ENCODE measurements at places on chromosomes 2 and 18.
A peak's percentile ranks its signal among the peaks of the same experiment; 100 is the strongest.

DNA sequence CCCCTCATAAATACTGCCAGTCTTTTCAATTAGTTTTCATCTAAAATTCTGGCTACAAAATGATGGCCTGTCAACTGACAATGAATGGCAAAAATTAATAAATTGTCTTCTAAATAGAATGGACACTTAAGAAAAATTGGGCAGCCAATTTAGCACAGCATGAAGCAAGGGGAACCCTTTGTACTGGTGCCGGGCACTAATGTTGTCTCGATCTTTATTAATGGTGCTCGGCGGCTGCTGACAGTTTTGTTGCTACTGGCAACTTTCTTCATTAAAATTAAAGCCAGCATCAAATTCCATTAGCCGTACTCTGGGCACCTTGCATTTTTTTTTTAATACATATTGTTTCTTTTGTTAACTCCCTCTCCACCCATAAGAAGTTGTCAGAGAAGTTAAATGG lies 309.3 kb downstream of the GBX2 start:
- peak; percentile 17 for DNase-seq

- DNase-seq, result no peak
Observed at GRCh38 chr18:62396381-62396780, 71.3 kb downstream of the TNFRSF11A start.

- DNase-seq, result no peak
Observed at GRCh38 chr2:98761267-98761781, 30.4 kb upstream of the MGAT4A start.

DNA sequence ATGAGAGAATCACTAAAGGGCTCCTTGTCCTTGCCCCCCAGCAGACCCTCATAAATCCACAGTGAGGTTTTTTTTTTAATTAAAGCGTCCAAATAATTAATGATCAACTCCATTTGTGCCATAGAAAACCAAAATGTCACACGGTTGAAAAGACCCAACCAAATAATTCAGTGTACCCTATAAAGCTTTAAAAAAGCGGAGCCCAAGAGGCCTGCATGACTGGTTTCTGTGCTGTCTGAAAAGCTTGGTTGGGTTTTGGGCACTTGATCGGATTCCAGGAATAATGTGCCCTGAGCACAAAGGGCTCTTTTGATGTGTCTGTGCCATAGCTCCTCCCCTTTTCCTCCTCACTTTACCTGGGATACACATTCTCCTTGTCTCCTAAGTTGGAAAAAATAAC lies 523.2 kb downstream of the TNS1 start:
- DNase-seq, result no peak

GRCh38 chr2:38907242-38907641 lies 17.6 kb downstream of the ARHGEF33 start:
- no peak for DNase-seq

DNA sequence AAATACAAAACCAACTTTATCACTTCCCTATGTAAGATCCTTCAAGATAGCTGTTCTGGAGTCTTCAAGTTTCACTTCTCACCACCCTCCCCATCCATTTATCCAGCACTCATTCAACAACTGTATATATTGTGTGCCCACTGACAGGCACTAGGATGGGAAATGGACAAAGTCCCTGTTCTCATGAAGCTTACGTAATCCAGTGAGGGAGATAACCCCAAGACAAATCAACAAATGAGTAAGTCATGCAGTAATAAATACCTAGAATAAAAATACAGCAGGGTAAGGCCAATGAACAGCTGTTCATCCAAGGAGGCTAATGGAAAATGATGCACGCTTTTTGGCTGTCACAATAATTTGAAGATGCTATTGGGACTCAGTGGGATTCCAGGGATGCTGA lies 133.8 kb downstream of the MEMO1 start:
- DNase-seq, result no peak

GRCh38 chr2:6958616-6959235 lies 41.5 kb downstream of the RNF144A start:
- DNase-seq, result no peak

DNA sequence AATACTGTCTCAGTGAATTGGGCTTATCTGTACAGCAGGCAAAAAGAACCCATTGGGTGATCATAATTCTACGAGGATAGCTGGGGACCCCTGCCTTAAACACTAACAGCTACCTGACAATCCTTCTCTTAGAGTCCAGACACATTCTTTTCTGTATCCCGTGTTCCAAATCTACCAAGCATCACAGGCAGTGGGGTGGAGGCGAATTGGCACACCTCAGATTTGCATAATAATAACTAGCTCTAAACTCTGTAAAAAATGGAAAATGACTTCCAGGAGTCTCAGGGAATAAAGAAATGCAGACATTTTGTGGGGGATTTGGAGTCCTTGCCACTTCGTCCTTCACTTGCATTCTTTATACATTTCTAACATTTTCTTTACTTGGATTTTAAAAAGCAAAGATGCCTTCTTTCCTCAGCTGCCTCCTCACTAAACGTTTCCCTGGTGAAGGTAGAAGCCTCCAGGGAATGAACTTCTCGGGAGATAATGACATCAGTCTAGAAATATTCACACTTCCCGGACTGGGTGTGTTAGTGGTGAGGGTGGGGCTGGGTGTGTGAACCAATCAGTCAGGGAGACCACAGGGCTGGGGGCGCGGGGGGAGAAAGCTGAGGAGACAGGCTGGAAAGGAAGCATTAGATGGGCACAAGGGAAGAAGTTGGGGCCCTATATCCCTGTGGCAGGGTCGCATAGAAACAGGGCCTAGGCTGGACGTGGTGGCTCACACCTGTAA lies 59.1 kb upstream of the BOD1L2 start:
- DNase-seq, result no peak

DNA sequence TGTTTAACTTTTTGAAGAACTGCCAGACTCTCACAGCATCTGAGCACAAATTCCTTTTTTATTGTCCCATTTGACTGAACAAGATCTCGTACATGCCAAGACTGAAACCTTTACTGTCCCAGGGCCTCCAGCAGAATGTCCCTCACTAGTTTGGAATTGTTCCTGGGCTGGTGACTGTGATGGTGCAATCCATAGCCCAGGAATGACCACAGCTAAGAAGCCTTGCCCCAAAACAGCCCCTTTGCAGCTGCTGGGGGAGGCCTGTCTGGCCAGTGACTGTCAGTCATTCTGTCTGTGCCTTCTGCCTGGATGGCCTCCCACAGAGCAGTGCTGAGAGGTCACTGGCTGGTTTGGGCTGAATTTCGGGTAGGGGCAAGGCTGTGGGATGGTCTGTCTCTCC lies 184.5 kb upstream of the MSH6 start:
- no peak for DNase-seq

GRCh38 chr2:187319441-187320108 lies 128.5 kb downstream of the CALCRL start:
- no peak for DNase-seq

DNA sequence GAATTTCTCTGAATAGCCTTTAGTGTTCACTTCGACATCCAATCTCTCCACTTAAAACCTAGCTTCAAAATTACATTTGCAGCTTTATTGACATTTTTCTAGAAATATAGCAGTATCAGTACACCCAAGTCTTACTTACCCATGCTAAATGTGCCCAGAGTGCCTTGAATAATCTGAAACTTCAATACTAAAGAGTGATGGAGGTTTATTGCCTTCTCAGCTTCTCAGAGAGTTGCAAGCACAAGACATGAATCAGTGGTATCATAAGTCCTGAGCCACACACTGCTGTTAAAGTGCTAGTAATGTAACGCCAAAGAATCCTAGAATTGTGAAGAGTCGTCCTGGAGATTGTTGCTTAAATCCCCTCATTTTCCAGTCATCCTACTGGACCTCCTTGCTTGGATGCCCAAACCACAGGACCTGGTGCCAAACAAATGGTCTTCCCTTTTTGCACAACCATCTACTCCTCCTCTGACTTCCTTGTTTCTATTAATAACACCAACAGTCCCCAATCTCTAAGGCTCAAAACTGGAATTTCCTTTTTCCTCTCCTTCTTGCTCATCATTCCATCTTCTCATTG lies 83.2 kb upstream of the SPATS2L start:
- no peak for DNase-seq

DNA sequence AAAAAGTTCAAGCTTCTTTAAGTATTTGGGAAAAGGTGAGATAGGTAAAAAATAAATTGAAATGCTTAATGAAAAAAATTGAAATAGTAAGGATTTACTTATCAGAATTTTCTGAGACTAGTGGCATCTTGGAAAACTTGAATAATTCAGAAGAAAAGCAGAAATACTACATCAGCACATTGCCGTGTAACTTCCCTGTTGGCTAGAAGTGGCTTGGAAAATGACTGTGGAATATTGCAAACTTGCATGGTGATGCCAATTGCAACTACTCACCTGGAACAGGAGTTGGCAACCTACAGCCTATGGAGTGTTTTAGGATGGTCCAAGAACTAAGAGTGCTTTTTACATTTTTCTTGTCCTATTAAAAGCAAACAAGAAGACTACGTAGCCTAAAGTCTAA lies 603.5 kb upstream of the VRK2 start:
- no peak for DNase-seq

DNA sequence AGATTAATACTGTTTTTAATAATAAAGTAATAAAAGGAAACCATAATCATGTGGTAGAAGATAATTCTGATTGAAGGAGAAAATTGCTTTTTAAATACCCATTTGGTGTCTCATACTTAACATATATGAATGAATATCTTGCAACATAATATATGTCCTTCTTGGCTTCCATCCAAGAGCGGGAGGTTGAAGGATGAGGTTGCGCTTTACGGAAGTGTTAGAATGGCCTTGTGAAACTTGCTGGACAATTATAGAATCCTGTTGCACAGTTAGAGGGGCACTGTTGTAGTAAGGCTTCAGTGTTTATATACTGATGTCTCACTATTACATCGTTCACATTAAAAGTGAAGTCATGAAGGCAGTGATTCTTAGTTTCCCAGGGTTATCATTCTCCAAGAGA lies 9.4 kb downstream of the INSIG2 start:
- DNase-seq, result no peak

- no peak for DNase-seq
Observed at GRCh38 chr18:10410472-10411308, 43.7 kb upstream of the APCDD1 start.

DNA sequence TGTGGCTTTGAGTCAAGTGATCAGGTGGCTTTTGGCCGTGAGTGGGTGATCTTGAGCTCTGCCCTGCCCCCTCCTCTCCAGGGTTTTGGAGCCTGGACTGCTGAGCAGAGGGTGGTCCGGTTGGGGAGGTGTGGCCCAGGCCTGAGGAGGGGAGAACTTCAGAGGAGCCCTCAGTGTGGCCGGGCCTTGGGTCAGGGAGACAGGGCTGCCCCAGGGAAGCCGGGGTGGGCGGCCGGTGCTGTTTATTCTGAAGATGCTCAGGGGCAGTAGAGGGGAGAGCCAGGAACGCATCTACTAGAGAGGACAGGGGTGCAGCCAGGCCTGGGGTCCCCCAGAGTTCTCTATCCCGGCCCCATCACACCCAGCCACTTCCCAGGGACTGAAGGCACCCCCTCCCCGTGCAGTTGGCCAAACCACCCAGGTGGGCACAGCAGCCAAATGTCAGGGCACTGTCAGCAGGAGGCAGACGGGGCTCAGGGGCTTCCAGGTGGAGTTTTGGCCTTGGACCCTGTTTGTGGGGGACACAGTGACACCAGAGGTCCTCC lies 963 bp downstream of the ERFE start:
- no peak for DNase-seq

GRCh38 chr2:9543557-9543956 lies 12.1 kb downstream of the ADAM17 start:
- DNase-seq, result no peak

GRCh38 chr2:54879598-54880332 lies 156.3 kb downstream of the EML6 start:
- DNase-seq, result peak; percentile 13

DNA sequence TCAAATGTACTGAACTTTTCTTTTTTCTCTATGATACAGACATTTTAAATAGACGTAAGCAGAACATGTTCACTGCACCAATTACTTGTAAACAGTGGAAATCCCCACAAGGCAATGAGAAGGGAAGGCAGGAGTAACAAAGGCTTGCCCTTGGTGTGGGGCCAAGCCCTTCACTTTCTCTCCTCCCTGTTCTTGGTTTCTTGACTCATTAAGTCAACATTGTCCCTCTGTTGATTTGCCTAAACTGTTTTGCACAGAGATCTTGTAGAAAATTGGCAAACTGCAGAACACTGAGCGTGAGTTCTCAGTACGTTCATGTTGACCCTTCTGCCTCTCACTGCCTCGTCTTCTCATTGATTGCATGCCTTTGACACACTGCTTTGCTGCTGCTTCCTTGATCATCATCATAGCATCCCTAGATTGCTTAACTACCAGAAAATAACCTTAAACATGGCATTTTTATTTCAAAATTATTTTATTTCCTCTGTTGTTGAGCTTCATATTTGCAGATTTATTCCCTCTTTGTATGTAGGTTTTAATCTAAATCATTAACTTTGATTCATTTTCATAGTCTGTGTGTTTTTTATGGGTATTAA lies 257.7 kb downstream of the PTGR3 start:
- DNase-seq, result no peak

- no peak for DNase-seq
Observed at GRCh38 chr18:51480407-51481261, 283.2 kb upstream of the MEX3C start.

DNA sequence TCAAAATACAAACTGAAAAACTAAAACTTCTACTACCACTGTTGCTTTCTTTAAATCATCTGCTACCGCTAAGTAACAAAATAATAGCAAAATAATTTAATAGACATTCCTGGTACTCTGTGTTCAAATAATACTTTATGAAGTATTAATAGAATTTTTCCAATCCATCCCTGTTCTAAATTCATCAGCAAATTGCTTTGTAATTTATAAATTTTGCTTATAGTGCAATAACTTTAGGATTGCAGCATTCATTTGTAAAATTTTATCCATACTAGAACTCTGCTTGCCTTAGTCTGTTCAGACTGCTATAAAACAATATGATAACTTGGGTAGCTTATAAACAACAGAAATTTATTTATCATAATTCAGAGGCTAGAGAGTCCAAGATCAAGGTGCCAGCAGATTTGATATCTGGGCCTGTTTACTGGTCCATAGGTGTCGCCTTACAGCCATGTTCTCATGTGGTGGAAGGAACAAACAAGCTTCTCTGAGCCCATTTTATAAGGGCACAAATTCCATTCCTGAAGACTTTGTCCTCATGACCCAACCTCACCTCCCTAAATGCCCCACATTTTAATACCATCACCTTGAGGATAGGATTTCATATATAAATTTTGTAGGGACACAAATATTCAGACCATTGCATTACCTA lies 415.1 kb upstream of the MAP2 start:
- no peak for DNase-seq

Data from NCI-H1105 treated with DMSO at 0.1 percent for 48 hours (cell line).